Large intestine (tissue), 12 donors: ENCODE measurements at places on chromosomes 6 and 20.

DNA sequence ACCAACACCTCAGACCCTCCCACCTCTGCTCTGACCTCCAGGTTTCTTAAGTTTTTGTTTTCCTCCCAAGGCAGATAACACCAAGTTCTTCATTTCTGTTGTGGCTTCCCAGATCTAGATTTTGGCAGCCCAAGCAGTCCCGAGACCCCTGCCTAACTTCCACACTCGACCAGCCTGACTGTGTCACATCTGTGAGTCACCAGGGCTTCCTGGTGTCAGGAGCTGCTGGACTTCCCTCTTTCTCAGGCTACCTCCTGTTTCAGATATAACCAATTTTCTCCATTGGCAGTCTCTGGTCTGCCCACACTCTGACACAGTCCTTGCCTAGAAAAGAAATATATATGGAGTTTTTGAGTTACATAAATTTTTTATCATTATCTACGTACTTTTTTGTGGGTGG is 46.1 kb upstream of the CCN6 start:
- no peak for DNase-seq

DNA sequence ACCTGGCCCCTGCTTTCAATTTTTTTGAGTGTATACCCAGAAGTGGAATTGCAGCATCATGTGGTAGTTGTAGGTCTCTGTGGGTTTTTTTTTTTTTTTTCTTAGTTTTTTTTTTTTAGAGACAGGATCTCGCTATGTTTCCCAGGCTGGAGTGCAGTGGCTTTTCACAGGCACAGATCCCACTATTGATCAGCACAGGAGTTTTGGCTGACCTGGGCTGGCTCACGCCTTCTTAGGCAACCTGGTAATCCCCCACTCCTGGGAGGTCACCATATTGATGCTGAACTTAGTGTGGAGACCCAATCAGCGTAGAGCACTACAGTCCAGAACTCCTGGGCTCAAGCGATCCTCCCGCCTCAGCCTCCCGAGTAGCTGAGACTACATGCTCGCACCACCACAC is 25.9 kb downstream of the MTO1 start:
- no peak for DNase-seq

- DNase-seq: no peak
Measured at GRCh38 chr6:53240139-53240538, 91.5 kb upstream of the GCM1 start.

GRCh38 chr6:100202417-100203194 is 208.6 kb upstream of the MCHR2 start:
- DNase-seq: no peak

DNA sequence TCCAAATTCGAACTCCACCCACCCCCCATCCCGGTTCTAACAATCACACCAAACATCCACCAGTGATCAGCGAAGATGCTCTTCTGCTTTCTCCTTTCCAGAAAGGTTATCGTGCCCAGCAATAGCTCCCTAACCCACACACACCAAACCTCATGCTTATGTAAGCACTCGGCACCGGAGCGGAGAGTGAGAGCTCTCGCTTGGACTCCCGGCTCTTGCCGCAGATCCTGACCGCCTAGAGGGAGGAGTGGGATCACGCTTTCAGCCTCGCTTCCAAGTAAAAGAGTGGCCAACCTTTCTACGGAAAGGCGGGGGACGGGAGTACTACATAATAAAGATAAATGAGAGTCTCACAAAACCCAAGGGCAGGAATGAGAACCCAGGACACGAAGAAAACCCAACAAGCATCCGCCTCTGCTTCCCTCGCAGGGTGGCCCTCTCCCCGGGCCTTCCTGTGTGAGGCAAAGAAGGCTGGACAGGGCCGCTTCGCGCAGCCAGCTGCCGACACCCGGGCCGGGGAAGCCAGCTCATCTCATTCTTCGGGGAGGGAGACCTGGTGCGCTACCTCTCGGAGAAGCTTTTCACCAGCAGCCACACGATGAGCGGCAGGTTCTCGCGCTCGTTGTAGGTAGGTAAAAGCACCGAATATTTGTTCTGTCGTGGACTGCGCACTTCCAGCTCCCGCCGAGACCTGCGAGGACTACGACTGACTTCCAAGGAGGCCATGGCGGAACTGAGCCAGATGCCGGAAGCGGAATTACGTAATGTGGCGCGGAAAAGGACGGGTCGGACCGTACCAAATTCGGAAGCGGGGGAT is at the start of gene DPM1:
DPM1 (minus strand) TSS at position 735 of the 817 bp plus-strand sequence; CDS start at position 726, 9 bp downstream.
- DNase-seq: peak; percentile 90

DNA sequence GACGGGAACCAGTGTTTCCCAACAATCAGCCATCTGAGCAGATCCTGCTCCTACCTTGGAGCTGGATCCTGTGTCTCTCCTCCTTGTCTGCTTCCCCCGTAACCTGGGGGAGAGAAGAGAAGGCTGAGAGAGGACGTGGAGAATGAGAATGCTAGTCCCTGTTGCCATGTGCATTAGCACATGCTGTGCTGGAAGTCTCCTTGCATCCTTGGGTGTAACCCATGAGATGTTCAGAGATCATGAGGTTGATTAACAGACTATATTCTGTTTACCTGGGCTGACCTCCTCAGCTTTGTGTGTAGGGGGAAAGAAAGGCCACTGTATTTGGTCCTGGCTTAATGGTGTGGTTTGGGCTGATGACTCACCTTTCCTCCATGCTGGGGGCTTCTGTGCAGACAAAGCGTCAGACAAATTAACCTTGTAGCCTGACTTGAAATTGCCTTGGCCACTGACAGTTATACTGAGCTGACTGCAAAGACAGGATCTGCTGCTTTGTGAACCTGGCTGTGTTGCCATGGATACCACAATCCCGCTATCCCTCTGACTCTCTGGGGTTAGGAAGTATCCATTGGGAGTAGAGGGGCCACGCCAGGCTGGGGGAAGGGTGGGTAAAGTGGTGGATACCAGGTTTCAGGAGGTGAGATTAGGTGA is 243.7 kb upstream of the CHD6 start:
- no peak for DNase-seq

GRCh38 chr6:25612666-25613065 is 39.3 kb upstream of the SCGN start:
- no peak for DNase-seq

GRCh38 chr6:143370812-143371370 is 79.6 kb downstream of the ADAT2 start:
- no peak for DNase-seq

DNA sequence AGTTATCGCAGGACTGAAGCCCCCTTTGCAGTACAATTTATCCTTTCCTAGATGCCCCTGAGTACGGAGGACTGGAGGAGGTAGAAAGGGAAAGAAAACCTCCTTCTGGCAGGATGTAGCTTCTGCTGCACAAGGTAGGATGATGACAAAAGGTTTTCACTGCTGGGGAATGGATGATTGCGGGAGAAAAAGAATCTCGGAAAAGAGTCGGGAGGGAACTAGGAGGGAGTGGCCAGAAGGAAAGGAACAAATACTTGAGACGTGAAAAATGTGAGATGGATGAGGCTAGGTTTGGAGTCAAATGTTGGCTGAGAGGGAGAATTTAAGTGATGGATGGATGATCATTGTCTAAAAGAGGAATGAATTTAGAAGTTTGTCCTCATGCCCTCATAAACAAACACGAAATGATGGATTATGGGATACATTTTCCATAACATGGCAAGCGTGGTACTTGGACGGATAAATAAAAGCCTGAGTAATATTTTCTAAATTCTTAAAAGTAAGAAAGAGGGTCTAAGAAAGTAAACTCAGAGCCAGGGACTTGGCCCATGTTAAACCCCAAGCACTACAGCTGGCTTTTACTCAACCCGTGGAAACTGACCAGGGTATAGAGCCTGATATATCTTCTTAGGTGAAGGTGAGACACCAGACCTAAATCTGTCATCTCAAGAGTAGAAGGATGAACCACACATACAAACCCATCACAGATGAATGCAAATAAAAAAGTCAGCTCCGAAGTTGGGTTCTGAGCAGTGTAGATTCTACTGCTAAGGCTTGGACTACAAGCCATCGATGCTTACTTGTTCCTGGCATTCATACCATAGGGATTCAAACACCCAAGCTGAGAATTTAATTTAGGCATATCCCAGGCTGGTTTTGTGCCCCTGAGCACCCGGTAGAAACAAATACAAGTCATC is 72.4 kb downstream of the HFE start:
- peak; percentile 65 for DNase-seq

DNA sequence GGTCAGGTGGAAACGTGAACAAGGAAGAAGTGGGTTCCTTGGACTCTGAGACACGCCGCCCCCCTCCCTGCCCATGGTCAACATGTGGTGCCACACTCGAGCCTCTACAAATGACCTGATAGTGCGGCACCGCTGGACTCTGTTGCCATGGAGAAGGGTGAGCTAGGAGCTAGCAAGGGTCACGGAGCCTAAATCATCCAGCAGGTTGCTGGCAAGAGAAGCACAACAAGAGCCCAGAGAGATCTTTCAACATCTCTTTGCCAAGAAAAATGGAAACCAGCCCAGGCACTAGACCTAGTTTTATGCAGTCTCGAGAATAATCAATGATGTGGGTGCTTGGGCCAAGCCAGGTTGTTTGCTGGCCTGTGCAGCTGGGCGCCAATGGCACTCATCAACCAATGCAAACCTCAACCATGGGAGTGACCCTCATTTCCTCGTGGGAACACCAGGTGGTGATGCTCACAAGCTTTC is 69.5 kb downstream of the NOL4L start:
- no peak for DNase-seq

- no peak for DNase-seq
Measured at GRCh38 chr6:139757784-139758183, 383.3 kb upstream of the CITED2 start.

- no peak for DNase-seq
Measured at GRCh38 chr6:136079701-136080565, 170.2 kb downstream of the MTFR2 start.

DNA sequence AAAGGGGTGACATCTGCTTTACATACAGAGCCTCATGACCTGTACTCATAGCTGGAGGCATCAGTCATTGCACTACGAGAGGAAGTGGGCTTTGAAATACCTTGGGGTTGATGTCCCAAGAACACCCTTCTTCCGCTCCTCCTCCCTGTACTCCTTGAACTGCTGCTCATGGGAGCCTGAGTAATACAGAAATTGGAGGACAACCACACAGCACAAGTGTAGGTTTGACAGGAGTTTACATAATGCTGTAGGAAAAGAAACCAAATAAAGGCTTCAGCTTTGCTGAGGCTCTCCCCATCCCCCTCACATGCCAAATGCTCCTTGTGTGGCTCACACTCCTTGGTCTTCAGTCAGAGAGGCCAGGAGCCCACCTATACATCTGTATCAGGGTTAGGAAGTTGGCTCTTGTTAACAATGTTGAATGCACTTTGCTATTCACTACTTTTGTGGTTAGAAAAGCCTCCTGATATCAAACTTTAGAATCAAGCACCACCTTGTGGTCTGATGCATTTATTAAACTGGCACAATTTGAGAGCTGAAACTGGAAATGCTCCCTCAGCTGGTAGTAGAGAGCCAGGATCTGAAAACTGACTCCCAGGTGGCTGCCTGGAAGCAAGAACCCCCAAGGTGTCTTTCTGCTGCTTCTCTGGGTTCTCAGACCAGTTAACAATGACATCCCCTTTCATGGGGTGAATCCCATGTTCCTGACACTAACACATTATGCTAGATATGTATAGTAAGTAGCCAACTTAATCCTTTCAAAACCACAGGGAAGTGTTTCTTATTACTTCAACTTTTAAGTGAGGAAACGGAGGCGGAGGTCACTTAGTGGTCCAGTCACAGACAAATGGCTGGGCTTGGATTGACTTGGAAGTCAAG is 56.2 kb upstream of the EDN1 start:
- DNase-seq: peak; percentile 73

DNA sequence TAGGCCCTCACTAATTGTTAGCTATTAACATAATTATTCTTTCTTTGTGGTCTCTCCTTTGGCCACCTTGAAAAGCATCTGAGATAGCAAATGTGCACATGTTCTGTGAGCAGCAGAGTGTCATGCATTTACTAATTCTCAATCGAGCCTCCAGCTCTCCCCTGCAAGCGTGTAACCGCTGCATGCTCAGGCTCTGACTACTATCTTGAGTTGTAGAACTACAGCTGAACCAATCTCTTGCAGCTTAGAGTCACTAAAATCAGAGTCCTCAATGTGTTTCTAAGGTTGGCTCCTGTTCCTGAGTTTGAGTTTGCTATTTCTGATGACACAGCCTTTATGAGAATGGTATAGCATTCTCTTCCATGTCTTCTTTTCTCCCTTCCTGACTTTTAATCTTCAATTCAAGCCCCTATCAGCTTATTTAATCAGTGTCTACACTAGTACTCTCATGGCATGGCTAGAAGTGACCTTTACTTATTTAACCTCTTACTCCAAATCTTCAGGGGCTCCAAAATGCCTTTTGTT is 65.5 kb downstream of the PPP1R3G start:
- DNase-seq: no peak

- no peak for DNase-seq
Measured at GRCh38 chr6:68447112-68447511, 188.0 kb upstream of the ADGRB3 start.
